CD4-positive, CD25-positive, alpha-beta regulatory T cell (primary cell): ENCODE measurements at places on chromosomes 11 and 22.
A peak's percentile ranks its signal among the peaks of the same experiment; 100 is the strongest.

DNA sequence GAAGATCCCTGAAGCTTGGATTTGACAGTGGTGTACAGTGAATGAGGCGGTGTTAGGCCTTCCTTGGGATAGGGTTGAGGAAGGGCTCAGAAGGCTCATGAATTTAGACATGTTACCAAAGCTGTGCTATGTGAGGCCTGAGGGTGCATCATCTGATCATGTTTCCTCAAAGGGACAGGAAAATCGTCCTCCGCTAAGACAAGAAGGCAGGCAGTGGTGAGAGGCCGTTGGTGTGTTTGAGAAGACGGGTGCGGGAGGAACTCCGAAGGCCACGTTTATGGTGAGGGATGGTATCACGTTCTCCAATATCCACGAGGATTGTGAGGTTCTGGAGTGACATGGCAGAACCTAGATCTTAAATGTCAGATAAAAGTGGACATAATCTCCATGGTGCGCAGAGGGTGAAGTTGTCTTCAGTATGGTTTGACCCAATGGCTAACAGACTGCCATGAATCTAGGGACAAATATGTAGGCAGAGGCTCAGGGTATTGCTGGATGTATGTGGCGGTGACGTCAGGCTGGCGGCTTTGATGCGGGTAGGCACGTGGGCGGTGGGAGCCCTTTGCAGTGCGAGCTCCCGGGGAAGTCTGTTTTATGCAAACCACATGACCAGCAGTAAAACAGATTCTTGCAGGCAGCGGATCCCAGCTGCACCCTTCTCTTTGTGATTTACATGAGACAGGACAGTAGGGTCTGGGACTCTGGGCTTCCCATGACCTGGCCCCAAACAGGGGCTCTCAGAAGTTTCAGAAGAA, 242.3 kb upstream of the B3GAT1 start:
- no peak for DNase-seq

DNA sequence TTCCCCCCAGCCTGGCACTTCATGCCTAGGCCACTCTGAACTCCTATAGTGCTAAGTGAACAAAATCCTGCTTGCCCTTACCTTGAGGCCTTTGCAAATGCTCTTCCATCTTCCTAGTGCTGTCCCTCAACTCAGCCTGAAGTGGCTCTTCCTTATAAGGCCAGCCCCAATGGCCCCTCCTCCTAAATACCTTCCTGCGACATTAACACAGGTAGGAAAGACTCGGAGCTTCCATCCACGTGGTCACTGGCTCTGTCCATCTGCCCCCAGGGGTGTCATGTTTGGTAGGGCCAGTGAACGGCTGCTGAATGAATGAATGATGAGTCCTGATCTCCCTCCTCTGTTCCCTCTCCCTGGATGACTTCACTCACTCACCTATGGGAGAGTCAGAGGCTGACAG, 4.2 kb downstream of the PDE2A start:
- no peak for DNase-seq

GRCh38 chr11:43581370-43582023, 99.0 kb upstream of the HSD17B12 start:
- no peak for DNase-seq

DNA sequence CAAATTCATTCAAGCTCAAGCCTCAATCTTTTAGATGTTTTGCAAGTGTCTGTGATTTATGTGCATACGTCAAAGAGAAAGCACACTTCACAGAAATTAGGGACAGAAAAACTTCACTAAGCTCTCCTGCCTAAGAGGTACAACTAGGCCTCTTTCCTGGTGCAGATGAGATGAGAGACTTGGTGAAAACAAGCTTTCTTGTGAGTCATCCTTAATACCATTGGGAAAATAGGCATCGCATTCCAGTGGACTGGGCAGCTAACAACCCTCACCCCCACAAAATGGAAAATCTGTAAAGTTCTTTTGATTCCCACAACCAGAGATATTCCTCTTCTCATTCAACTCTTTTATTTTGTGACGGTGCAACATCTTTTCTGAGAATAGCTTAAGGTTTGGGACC, 1110.4 kb upstream of the CCDC90B start:
- DNase-seq: no peak

DNA sequence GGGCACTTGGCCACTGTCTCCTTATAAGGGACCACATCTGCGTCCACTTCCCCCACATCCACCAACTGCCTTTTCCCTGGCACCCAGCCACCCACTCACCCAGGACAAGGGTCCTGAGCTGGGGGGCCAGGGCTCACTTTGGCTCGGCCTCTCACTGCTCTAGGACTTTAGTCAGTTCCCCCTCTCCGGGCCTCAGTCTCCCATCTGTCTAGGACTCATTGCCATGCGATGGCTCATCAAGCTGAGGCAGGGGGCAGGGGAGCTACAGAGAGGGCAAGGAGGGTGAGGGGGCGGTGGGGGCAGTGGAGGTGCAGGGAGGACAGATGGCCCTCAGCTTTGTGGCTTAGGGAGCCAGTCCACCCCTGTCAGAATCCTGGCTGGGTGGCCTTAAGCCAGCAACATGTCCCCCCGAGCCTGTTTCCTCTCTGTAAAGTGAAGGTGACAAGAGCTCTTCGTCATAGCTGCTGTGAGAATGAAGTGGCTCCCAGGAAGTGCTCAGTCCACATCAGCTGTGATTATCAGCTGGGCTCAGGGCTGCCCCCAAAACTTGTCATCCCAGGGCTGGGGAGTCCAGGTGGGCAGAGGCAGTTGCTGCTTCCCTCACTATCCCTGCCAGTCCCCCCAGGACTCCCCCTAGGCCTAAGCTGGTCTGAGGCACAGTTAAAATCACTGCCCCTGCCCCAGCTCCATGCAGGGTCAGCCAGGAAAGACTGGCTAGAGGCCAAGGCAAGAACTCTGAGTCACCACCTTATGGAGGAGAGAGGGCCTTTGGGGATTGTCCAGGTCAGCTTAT, 14.9 kb downstream of the RAC2 start:
- peak; percentile 46 for DNase-seq

GRCh38 chr11:118621784-118622375, 14.5 kb downstream of the PHLDB1 start:
- no peak for DNase-seq

GRCh38 chr11:102111011-102111786, 952 bp downstream of the YAP1 start:
- no peak for DNase-seq

- DNase-seq: no peak
Measured at GRCh38 chr22:40829131-40829530, 10.0 kb upstream of the SLC25A17 start.

DNA sequence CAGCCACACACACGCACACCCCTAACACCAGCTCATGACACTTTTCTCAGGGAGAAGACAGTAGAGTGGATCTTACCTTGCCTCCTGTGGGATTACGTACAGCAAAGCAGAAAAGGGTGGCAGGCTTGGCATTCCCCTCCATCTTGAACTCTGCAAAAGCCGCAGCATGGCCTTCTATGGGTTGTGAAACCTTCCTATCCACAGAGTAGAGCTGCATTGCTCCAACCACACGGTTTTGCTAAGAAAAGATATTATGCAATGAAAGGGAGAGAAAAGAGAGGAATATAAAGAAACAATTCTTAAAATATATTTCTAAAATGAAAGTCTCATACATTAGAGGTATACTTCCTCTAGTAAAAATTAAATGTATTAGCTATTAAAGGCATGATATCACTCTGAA, 48.8 kb downstream of the CLTCL1 start:
- DNase-seq: no peak

DNA sequence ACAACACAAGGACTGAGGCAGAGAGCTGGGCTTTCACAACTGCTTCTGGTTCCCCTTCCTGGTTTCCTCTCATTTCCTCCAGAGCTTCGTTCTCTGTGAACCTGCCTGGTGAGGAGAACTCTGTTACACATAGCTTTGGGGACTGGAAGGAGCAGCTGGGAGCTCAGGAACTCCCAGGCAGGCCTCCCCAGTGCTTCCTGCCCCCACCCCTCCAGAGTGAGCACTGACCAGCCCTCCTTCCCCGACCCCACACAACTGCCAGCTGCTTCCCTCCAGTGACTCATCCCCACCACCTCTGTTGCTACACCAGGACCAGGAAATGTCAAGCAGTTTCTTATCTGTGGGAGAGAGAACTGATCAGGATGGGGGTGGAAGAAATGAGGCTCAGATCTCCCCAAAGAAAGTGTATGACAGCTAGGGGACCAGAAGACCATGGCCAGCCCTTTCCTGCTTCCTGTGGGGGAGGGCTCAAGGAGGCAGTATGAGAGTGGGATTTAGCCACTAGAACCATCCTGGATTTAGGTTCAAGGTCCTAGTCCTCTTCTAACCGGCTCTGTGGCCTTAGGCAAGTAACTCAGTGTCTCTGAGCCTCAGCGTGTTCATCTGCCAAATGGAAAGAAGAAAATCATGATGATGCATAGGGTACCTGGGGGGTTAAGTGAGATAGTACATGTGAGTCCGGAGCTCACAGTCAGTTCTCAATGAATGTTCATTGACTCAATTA, 4.5 kb upstream of the TP53I11 start:
- DNase-seq: no peak

DNA sequence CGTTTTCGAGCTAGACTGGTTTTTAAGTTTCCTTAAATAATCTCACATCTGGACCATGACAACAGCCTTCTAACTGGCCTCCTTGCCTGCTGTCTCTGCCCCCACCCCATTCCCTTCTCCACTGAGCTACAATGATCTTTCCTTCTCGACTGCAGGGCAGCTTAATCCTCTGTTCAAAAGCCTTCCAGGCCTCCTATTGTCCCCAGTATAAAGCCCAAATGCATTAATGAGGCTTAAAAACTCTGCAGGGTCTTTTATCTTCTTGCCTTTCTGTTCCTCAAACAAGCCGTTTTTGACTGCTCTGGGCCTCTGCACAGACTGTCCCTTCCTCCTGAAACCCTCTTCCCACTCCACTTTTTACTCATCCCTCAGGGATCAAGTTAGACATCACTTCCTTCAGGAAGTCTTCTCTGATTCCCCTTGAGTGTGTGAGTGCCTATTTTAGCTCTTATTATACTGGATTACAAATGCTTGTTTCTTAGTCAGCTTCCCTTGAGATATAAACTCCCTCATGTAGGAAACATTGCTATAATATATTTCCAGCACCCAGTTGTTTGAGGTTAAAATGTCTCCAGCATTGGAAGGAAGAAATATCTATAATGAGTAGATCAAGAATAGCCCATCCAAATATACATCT, 23.6 kb upstream of the PAMR1 start:
- no peak for DNase-seq

DNA sequence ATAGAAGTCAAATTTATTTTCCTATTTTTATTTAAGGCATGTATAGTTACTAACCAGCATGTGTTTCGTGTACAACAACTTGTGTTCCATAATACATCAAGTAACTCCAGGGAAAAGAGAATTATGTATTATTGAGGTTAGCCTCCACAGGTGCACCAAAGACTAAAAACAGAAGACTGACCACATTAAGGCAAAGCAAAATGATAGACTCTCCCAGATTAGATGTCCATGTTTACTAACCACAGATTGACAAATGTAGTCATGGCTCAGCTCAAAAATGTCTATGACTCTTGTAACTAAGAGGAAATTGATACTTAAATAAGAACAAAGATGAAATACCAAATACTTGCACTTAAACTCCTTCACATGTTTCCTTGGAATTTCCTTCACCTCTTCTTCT, 238.5 kb downstream of the METTL15 start:
- no peak for DNase-seq

DNA sequence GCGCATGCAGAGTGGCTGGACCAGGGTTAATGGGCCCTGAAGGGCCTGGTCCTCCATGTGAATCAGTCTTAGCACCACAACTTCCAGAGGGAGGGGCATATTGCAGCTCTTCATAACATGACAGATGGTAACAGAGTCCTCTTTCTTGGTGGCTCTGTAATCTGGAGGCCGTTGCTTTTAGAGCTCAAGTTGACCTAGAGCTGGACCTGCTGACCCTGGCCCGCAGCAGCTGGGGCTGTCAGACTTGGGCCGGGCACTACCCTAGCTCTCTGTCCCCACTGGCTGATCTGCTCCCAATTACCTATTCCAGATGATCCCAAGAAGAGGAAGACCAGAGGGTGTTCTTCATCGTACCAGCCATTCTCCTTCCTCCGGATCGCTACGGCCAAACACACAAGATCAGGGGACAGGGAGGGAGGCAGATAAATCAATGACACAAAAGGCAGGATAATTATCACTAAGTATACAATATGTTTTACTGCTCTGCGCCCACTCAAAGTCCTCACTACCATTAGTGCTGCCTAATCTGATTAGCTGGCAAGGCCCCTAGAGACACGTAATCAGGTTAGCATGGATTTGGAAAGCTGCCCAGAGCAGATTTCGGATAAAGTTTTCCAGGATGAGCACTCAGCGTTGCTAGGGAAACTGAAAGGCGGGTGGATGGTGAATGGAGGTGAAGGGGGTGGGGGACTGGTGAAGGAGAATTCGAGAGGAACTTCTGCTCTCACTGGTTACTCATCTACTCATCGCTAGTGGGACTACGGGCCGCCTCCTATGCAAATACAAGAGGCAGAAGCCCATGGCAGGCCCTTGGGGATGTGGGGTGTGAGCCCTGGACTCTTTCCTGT, 64.5 kb upstream of the PHOX2A start:
- DNase-seq: no peak

- DNase-seq: no peak
Measured at GRCh38 chr11:108587109-108587508, 6.5 kb downstream of the EXPH5 start.

DNA sequence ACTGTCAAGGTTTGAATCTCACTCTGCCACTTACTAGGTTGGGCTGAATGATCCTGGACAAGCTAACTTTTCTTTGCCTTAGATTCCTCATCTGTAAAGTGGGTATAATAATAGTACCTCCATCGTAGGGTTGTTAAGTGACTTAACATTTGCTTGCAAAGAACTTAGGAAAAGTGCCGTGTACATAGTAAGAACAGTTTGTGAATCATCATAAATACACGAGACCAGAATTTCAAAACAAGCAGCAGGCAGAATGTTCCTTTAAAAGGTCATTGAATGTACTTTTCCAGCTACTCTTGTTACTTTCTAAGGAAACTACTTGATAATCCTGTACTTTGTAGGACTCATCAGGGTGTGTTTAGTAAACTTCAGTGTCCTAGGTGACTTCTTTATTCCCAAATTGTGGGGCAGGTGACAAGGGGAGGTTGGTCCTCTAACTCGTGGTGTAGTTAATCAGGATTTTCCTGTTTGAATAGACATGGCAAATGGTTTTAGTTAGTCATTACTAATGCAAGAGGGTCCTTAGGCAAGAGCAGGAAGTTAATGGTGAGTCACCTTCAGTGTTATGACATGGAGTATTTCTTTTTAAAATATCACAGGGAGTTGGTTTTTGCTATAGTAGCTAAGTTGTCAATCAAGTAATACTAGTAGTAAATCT, 67.9 kb downstream of the YAP1 start:
- DNase-seq: no peak

DNA sequence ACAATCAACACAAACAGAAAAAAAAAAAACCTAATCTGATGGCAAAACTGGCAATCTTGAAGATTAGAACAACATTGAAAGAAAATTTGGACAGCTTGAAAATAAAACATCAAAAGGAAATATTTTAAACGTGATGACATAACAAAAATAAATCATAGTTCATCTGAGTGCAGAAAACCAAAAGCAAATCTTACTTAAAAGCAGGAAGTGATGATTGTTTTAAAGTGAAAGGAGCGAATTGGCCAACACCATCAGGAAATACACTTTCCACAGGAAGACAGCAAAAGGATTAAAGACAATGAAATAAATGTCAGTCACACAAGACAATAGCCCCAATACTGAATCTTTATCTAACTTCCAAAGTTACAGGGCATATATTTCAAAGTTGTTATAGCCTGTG, 696.5 kb upstream of the CHORDC1 start:
- no peak for DNase-seq
